ENCODE measurements at places on chromosomes 3 and 15. TPM values are rescaled to one million over a fixed set of nuclear protein-coding genes. Genes with fewer than 3 reads are reported as not detected.

- H3K27ac ChIP-seq, result no peak overlapping the region
- H3K27me3 ChIP-seq, result no peaks in the 10 kb centered on the region
- no peaks in the 10 kb centered on the region for H3K4me1 ChIP-seq
- no peak overlapping the region for H3K4me3 ChIP-seq
- DNase-seq, result no peak
- no peaks in the 10 kb centered on the region for H3K36me3 ChIP-seq
Measured at GRCh38 chr3:94990952-94991705, 928.3 kb downstream of the NSUN3 start.

The ANKRD34C gene
- not detected for total RNA-seq

- no peak overlapping the region for H3K4me3 ChIP-seq
- peaks cover 36% of the 10 kb centered on the region for H3K4me1 ChIP-seq
- peak overlapping the region; percentile 98 for H3K27ac ChIP-seq
- DNase-seq, result no peak
- H3K36me3 ChIP-seq, result peaks cover 2% of the 10 kb centered on the region
Measured at GRCh38 chr15:31476236-31476810, 149.7 kb downstream of the KLF13 start.

DNA sequence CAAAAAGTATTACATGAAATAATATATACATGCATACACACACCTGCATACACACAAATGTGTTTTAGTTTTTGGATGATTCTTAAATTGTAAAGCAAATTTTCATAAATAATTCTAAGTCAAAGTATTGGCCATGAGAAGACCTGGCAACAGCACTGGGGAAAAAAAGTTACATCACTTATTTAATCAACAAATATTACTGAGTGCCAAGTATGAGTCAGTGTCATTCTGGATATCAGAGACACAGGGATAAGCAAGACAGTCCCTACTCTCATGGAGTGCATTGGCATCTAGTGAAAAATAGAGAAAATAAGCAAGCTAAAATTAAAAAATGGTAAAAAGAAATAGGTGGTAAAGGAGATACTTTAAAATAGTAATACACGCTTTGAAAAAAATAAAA lies 29.4 kb upstream of the GUCA1C start:
- peaks cover 5% of the 10 kb centered on the region for H3K4me1 ChIP-seq
- H3K27me3 ChIP-seq, result peaks cover 40% of the 10 kb centered on the region
- H3K36me3 ChIP-seq, result no peaks in the 10 kb centered on the region
- H3K27ac ChIP-seq, result no peak overlapping the region
- no peak for DNase-seq
- H3K4me3 ChIP-seq, result no peak overlapping the region

DNA sequence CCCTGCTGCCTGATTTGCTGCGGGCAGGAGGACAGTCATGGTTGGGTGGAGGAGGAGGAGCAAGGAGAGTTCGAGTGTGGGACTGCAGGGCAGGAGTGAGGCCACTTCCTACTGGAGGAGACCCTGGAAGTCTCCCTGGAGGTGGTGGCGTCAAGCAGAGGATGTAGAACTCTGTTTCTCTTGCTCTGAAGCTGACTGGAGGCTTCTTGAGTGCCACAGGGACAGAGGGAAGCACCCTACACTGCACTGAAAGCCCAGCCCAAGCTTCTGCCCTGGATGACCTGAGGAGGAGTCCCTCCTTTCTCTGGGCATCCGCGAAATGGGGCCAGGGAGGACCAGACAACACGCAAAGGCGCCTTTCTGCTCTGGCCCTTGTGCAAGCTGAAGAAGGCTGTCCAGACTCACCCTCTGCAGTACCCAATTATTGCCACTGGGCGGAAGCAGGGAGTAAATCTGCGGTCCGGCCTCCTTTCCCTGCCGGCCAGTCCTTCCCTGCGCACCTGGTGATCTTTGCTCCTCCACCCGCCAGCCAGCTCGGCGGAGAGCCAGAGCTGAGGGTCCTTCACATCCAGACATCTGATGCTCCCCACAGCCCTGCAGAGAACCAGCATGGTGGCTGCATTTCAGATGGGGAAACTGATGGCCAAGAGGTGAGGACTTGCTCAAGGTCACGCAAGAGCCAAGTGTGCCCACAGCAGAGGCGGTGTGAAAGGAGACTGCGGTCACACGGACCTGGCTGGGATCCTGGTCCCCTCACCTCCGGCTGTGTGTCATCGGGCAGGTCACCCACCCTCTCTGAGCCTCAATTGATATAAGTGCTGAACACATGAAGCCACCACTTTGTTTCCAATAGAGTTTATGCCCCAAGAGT lies 207.1 kb downstream of the TBC1D2B start:
- DNase-seq, result peak; percentile 17
- H3K27ac ChIP-seq, result no peak overlapping the region
- H3K4me1 ChIP-seq, result no peaks in the 10 kb centered on the region
- no peak overlapping the region for H3K4me3 ChIP-seq
- H3K36me3 ChIP-seq, result no peaks in the 10 kb centered on the region

The EIF4A2 gene
- 874 TPM for total RNA-seq

The GOLGA6L1 gene
- not detected for total RNA-seq

- H3K27ac ChIP-seq, result no peak overlapping the region
- no peak for DNase-seq
- peaks cover 7% of the 10 kb centered on the region for H3K27me3 ChIP-seq
- peaks cover 4% of the 10 kb centered on the region for H3K36me3 ChIP-seq
- H3K4me1 ChIP-seq, result peaks cover 2% of the 10 kb centered on the region
- no peak overlapping the region for H3K4me3 ChIP-seq
Measured at GRCh38 chr3:160935413-160936095, 169.6 kb downstream of the B3GALNT1 start.

The IQCF5 gene
- not detected for total RNA-seq

- H3K4me1 ChIP-seq, result peaks cover 4% of the 10 kb centered on the region
- DNase-seq, result no peak
- no peaks in the 10 kb centered on the region for H3K36me3 ChIP-seq
Measured at GRCh38 chr3:126677862-126678503, 23.1 kb upstream of the TXNRD3 start.

GRCh38 chr15:74201710-74202420 lies 722 bp downstream of the STRA6 start:
- no peak overlapping the region for H3K27ac ChIP-seq
- peaks cover 10% of the 10 kb centered on the region for H3K36me3 ChIP-seq
- no peak overlapping the region for H3K4me3 ChIP-seq
- H3K27me3 ChIP-seq, result peaks cover 75% of the 10 kb centered on the region
- no peak for DNase-seq
- peaks cover 4% of the 10 kb centered on the region for H3K4me1 ChIP-seq

GRCh38 chr15:81880314-81880713 lies 165.5 kb downstream of the MEX3B start:
- no peak for DNase-seq
- H3K36me3 ChIP-seq, result no peaks in the 10 kb centered on the region
- no peak overlapping the region for H3K4me3 ChIP-seq

The SEMA6D gene
- total RNA-seq, result not detected

GRCh38 chr15:31280046-31280830 lies 46.4 kb upstream of the KLF13 start:
- peaks cover 7% of the 10 kb centered on the region for H3K4me1 ChIP-seq
- no peak overlapping the region for H3K4me3 ChIP-seq
- H3K36me3 ChIP-seq, result no peaks in the 10 kb centered on the region
- no peak for DNase-seq
- no peak overlapping the region for H3K27ac ChIP-seq
- H3K27me3 ChIP-seq, result no peaks in the 10 kb centered on the region

DNA sequence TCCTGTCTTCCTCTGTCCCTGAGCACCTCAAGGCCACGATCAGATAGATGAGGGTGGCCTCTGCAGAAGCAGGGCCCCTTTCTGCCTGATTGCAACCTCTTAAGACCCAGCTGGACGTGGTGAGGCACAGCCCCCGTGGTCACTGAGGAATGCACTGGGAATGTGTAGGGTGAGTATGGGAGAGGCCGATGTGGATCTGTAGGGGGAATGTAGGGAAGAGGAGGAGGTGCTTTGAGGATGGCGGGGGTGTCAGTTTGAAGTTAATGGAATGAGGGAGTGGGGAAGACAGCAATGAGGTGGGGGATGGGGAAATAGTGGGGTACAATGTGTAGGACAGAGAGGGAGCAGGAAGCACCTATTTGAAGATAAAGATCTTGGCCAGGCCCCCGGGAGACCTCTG lies 785 bp upstream of the IQCF5 start:
- DNase-seq, result no peak
- H3K4me1 ChIP-seq, result peaks cover 7% of the 10 kb centered on the region
- H3K4me3 ChIP-seq, result no peak overlapping the region
- H3K36me3 ChIP-seq, result no peaks in the 10 kb centered on the region
- H3K27me3 ChIP-seq, result peaks cover 49% of the 10 kb centered on the region
- no peak overlapping the region for H3K27ac ChIP-seq

GRCh38 chr3:94225148-94225865 lies 162.4 kb downstream of the NSUN3 start:
- H3K4me3 ChIP-seq, result no peak overlapping the region
- no peaks in the 10 kb centered on the region for H3K36me3 ChIP-seq
- H3K4me1 ChIP-seq, result no peaks in the 10 kb centered on the region
- peaks cover 11% of the 10 kb centered on the region for H3K27me3 ChIP-seq
- no peak for DNase-seq

GRCh38 chr3:187951452-187952190 lies 202.3 kb upstream of the LPP start:
- no peaks in the 10 kb centered on the region for H3K27me3 ChIP-seq
- no peaks in the 10 kb centered on the region for H3K36me3 ChIP-seq
- peaks cover 9% of the 10 kb centered on the region for H3K4me1 ChIP-seq
- no peak overlapping the region for H3K27ac ChIP-seq
- no peak for DNase-seq
